ENCODE measurements at places on chromosomes 7 and 10.

- no peak for DNase-seq
Measured at GRCh38 chr10:12966067-12966466, 35.4 kb downstream of the CCDC3 start.

DNA sequence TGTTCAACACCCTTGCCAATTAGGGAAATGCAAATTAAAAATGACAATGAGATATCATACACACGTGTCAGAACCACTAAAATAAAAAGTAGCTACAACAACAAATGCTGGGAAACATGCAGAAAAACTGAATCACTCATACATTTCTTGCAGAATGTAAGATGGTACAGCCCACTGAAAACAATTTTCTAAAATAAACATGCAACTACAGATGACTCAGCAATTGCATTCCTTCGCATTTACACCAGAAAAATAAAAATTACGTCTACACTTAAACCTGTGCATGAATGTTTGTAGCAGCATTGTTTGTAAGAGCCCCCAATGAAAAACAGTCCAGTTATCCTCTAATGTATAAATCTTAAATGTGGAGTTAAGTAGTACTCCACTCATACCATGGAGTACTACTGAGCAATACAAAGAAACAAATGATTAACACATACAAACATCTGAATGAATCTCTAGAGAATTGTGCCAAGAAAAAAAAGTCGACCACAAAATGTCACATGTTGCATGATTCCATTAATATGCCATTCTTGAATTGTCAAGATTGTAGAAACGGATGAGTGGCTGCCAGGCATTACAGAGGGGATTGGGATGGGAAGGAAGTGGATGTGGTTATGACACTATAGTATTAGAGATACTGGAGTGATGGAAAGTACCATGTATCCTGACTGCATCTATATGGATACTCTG, 134.6 kb upstream of the NPSR1 start:
- no peak for DNase-seq

DNA sequence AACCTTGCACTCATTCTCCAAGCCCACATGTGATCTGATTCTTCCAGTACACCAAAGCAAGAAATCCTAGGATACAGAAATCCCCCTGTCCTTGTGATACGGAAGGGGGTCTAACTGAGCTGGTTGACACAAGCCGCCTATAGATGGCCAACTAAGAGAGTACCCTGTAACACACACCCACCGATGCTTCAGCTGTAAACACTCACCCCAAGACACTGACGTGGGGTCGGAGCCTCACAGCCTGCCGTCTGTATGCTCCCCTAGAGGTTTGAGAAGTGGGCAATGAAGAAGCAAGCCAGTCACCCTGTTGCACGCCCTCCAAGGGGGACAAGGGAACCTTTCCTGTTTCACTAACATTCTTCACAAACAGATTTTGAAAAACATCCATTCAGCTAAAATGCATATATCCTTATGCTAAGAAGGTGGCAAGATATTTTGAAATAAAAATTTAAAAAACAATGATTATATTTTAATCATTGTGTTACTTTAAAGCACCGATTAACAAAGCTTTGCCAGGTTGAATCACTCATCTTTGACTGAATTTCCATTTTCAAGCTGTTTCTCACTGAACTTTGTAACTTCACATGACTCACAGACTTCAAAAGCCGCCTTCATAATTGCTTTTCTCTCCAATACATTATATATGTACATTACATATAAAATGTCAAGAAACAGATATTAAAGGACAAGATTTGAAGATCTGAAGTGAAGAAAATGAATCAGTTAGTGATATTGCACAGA, 329.3 kb downstream of the ARL4A start:
- DNase-seq, result no peak

GRCh38 chr7:67631476-67631875, 634.8 kb downstream of the TYW1 start:
- no peak for DNase-seq

DNA sequence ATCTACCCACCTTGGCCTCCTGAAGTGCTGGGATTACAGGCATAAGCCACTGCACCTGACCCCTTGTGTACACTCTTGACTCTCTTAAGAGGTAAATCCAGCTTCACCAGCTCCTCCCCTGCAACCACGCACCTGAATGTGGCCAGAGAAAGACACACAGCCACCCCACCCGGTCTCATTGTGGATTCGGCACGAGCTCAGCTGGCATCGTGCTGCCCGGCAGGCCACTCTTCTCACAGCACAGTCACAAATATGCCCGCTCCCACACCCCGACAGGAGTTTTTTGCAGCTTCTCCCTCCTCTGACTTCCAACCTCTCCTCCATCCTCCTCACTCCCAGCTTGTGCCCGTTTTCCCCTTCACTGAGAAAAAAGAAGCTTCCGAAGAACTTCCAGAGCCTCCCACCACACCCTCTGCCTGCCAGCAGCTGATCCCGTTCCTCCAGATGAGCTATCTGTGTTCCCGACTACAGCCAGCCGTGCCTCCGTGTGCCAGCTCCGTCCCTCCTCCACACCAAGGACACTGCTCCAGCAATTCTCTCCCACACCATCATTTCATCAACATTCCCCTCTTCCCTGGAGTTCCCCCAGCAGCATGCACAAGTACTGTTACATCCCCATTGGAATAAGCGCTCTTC, 8.0 kb upstream of the SMARCD3 start:
- DNase-seq, result no peak

GRCh38 chr7:17384400-17384799, 85.9 kb downstream of the AHR start:
- no peak for DNase-seq

- no peak for DNase-seq
Measured at GRCh38 chr10:86632009-86632800, 22.1 kb upstream of the OPN4 start.

- DNase-seq, result no peak
Measured at GRCh38 chr10:3578682-3579081, 206.3 kb downstream of the KLF6 start.

DNA sequence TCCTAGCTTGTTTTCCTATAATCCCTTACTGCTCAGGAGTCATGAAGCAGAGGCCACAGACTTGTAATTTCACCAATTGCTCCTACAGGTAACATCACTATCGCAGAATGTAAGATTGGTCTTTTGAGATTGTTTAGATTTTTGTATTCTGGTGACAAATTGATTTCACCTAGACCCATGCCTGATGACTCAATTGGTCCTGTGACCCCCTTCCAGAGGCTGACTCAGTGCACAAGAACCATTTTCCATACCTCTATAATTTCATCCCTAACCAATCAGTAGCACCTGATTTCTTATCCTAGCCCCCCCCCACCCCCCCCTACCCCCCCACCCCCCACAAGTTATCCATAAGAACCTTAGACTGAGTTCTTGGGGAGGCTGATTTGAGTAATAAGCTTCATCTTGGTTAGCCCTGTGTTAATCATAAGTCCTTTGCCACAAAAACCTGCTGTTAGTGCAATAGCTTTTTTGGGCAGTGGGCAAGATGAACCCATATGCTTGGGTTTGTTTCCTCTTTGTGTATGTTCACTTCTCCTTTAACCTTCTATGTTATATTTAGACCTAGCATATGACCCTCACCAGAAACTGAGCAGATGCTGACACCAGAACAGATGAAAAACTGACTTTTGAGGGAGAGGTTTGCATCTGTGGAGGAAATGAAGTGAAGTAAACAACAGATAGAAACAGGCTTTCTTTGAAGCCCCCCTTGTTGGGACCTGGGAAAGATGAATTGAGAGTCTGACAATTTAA, 187.1 kb downstream of the KIF20B start:
- no peak for DNase-seq

DNA sequence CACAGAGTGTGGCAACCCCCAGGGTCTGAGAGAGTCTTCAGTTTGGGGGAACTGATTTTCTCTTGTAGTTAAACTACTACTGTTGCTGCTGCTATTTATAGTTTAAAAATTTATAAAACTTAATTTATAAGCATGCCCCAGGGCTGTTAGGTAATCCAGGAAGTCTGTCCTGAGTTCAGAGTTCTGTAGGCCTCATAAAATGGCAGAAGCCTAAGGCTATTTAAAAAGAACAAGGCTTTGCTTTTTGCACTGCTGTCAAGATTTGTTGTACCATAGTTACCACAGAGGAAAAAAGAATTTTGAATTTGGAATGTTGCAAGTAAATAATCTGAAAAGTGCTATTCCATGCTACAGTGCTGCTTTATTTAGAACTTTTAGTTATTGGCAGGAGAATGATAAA, 66.1 kb downstream of the AGK start:
- no peak for DNase-seq

DNA sequence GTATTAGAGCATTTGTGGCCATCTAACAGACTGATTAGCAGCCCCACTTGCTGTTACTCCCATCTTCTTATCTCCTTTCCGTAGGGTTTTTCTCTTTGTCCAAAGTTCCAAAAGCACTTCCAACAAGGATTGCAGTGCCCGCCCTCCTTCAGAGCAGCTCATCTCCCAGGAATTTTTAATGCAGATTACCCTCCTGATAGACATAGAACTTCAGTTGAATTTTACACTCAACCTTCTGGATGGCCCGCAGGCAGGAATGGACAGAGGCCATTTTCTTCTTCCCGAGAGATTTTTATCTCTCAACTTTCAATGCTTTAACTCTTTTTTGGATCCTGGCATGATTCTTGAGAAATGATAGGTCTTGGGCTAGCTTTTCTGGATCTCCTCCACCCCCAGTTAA, 23.3 kb downstream of the PRKG1 start:
- no peak for DNase-seq

GRCh38 chr7:35780070-35780469, 20.8 kb upstream of the SEPTIN7 start:
- no peak for DNase-seq

- DNase-seq, result no peak
Measured at GRCh38 chr10:118047880-118048279, 1.1 kb upstream of the RAB11FIP2 start.

Data from stimulated activated CD4-positive, alpha-beta T cell treated with anti-CD3 and anti-CD28 coated beads, Interleukin-1b, Interleukin-23, amount 100 ng/mL, for 48 hours (primary cell).